ENCODE measurements at places on chromosomes 2 and 18.

- DNase-seq: no peak
Observed at GRCh38 chr2:107556038-107556627, 270.6 kb upstream of the RGPD4 start.

GRCh38 chr18:46497129-46497528, 159.9 kb downstream of the LOXHD1 start:
- DNase-seq: no peak

- no peak for DNase-seq
Observed at GRCh38 chr2:166625670-166626069, 131.6 kb upstream of the SCN7A start.

- no peak for DNase-seq
Observed at GRCh38 chr2:62265106-62265505, 69.2 kb downstream of the B3GNT2 start.

DNA sequence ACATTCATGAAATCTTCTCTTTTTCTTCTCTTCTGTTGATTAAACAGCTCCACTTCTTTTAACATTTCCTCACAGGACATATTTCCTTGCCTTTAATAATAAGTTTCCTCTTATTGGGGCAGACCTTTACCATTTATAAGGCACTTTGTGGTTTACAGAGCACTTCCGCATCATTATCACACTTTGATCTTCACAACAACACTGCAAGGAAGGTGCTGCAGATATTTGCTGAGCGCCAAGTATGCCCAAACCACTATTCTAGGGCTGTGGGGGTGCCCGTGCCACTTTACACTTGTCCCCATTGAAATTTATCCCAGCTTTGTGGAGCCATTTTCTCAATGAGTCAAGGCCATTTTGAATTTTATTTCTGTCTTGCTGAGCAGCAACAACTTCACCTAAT, 246.6 kb downstream of the SS18 start:
- DNase-seq: no peak

- DNase-seq: no peak
Observed at GRCh38 chr2:187187519-187187918, 260.5 kb downstream of the CALCRL start.

GRCh38 chr2:32787207-32787606, 159.4 kb downstream of the TTC27 start:
- no peak for DNase-seq

DNA sequence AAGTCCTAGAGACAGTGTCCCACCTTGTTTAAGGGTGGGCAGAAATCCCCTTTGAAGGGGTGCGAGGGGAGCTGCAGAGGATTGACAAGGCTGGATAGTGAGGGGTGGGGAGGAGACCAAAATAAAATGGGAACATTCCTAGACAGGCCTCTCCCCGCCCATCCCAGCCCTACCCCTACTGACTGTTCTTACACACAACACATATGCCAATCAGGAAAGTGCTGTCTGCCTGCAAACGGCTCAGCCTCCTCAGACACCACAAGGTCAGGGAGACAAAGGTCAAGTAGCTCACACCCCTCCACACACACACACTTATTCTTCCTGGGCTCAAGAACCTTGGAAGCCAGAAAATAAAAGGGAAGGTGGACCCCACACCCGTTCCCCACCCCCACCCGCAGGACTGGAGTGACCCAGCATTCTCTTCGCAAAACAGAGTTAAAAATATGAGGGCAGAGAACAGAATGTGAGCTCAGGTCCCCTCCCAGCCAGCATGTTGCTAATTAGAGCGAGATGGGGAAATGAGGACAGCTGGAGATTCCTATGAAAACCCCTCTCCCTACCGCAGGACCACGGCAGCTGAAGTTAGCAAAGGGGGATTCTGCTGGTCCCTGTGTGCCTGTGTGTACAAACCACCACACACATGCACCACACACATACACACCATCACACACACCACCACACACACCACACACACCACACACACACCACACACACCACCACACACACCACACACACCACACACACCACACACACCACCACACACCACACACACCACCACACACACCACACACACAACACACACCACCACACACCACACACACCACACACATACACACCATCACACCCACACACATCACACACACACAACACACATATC, 197.8 kb downstream of the TNS1 start:
- DNase-seq: no peak

DNA sequence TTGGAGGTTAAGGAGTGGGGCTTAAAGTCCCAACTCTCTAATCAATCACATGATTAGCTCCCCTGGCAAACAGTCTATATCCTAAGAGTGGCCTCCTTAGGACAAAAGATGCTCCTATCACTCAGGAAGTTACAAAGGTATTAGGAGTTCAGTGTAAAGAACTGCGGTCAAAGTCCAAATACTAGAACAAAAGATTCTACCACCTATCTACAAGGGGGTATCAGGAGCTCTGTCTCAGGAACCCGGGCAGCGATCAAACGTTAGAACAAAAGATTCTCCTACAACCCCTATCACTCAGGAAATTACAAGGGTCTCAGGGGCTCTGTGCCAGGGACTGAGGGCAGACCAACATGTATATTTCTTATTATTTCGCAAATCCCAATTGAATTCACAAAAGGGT, 58.0 kb downstream of the DTNB start:
- no peak for DNase-seq

DNA sequence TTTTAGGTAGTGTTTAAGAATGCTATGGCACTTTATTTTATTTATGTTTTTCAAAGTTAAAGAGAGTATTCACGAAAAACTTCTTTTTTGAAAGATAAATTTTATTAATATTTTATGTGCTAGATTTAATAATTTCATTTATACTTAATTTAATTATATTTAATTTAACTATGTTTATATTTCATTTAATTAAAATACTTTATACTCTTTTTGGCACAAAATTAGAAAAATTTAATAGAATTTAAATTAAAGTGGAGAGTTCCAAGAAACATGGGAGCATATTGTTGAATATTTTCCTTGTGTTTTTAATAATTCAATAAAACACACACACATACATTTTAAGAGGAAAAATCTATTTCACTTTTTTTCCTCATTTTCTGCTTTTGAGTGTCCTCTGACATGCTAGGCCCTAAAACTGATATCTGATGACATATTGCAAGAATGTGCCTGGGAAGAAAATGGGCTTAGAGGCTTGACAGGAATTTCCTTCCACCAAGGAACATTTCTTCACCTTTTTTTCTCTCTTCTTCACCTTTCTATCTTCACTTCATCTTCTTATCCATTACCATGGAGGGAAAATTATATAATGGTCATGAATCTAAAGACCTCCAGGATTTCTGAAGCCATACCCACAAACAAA, 15.4 kb downstream of the ARHGAP28 start:
- no peak for DNase-seq

DNA sequence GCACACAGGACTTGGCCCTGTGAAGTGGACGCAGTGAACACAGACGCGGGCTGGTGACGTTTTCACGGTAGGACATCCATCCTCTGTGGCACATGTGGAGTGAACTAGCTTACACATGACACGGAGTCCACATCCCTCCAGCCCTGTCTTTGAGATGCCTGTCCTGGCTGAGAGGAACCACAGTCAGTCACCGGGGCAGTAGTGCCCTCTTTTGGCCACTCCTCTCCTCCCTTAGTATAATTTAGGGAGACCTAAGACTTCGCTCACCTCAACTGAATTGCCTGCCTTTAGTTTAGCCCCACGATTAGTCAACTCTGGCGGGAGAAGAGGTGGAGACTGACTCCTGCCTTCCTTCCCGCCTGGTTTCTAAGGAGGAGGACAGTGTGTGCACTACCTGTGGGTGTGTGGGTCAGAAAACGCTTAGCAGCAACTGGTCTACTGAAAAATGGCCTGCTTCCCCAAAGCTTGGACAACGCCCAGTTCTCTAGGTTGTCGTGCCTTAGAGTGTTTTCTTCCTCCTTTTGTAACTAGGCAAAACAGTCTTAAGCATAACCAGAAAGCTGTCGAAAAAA, 70.6 kb downstream of the MBP start:
- no peak for DNase-seq

DNA sequence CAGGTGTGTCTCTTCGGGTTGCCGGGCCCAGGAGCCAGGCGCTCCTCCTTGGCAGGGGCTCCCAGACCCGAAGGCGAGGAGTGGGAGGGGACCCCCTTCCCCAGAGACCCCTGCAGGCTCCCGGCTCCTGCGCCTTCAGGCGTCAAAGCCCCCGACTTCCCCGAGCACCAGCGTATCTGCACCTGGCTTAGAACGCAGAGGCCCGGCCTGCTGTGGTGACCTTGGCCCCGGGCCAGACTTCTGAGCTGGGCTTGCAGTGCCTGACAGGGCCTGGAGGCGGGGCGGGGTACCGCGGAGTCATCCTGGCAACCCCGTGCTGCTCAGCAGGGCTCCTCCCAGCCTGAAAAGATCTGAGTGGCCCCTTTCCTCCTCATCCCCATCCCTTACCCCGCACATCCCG, 27.0 kb downstream of the SKA1 start:
- peak; percentile 60 for DNase-seq

DNA sequence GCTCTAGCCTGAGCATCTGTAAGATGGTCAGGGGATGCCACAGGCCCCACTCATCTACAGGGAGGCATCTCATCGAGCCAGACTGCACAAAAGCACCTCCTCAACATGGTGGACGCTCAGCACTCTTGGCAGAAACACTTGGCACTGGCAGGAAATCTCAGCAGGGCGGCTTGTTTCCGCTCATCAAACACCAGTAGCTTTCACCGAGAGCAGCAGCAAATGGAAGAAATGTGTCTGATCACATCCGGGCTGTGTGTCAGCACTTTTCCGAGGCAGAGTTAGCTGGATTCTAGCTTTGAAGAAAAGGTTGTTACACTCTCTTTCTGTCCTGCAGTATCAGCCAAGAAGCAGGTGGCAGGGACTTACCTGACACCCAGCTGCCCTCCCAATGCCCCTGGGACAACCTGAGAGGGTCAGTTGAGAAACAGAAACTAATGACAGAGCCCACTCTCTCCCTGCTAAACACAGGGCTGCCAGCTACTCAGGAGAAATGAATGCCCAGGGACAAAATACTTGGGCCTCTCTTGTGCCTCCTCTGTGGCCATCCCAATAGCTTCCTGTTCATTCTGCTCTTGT, 68.9 kb upstream of the FZD7 start:
- DNase-seq: no peak

GRCh38 chr2:17228461-17228860, 289.8 kb downstream of the RAD51AP2 start:
- DNase-seq: no peak

DNA sequence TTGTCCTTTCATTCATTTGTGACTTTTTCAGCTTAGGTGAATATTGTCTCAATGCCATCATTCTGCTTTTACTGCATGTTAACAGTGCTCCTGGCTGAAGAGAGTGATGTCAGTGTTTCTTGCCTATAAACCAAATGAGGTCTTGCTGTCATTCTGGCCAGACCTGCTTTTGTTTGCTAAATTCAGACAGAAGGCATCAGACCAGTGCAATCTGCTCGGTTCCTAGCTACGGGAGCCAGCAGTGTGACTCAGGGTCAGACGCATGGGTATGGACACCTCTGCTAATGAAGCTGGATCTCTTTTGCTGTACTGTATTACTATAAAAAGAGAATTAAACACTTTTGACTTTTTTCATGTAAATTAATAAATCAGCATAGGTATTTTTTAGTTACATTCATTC, 178.9 kb downstream of the TMEM182 start:
- DNase-seq: no peak

GRCh38 chr2:84022810-84023431, 436.2 kb downstream of the SUCLG1 start:
- no peak for DNase-seq

All from left lobe of liver (tissue), 2 donors.